ENCODE measurements at places on chromosomes 1 and 21. TPM values are rescaled to one million over a fixed set of nuclear protein-coding genes. Genes with fewer than 3 reads are reported as not detected.

GRCh38 chr1:12712929-12713328, 3.0 kb upstream of the AADACL3 start:
- DNase-seq, result no peak

DNA sequence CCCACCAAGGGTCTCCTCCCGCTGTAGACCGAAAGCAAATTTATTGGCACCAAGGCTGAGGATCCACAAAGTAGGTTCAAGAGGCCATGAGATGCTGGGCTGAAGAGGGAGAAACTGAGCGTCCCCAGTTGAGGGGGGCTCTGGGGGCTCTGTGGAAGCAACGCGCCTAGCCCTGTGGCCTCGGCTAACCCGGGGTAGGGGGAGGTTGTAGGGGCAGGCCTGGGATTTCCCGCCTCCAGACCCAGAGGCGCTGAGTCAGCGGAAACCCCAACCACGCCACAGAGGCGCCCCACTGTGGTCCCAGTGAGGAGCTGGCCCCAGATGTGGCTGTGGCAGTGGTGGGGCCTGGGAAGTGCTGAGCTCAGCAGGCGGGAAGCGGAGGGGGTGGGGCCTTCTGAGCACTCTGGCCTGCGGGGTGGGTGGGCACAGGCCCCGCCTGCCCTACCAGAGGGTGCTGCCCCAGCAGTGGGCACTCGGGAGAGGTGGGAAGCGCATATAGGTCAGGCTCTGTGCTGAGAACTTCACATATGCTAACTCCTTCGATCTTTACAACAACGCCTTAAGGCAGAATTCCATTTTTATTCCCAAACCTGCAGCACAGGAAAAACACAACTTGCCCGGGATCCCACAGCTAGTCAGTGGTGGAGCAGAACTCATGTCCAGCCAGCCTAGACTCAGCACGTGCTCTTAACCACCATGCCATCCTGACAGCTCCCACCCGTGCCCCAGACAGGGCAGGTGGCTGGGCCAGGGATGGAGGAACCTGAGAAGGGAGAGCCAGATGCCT, 1.5 kb upstream of the COL16A1 start:
- DNase-seq, result no peak

GRCh38 chr1:153259387-153259786, at the start of gene LORICRIN:
Gene LORICRIN (plus strand): TSS chr1:153259687. CDS start chr1:153260950, 1,263 bp downstream.
- DNase-seq, result no peak

- no peak for DNase-seq
Observed at GRCh38 chr1:171486048-171486519, 754 bp downstream of the PRRC2C start.

DNA sequence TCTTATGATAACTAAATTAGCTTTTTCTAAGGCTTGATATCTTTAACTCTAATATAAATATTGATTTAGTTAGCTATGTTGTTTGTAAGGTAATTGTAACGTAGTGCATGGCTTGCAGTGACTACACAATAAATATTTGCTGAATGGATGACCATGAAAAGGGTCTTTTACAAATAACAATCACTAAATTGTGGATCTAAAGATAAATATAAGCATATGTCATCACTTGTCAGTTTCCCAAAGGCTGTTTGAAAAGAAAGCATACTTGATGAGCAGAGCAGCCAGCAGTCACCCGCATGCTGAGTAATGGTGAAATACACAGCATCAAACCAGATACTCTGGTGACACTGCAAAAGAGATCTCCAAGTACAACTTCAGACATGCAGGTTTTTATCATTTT, 92.5 kb upstream of the FMN2 start:
- DNase-seq, result no peak

GRCh38 chr1:112817555-112818373, 102.6 kb upstream of the PPM1J start:
- no peak for DNase-seq

- DNase-seq, result peak; percentile 40
Observed at GRCh38 chr1:154468535-154469250, 33.3 kb upstream of the TDRD10 start.

DNA sequence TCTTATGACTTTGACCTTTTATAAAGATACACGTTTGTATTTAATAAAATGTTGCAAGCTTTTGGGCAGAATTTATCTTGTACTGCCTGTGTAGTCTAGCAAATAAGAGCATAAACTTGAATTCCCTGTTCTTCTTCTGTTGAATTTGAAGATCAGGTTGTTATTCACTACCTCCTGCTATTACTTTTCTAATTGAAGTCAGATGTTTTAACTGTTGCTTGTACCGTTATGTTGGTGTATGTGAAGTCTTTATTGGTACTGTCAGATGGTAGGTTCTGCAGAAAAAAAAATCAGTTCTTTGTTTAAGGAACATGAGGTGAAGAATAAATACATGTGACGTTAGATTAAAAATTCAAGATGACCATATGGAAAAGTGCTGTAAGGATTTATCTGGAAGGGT, 69.1 kb downstream of the DYRK1A start:
- no peak for DNase-seq

DNA sequence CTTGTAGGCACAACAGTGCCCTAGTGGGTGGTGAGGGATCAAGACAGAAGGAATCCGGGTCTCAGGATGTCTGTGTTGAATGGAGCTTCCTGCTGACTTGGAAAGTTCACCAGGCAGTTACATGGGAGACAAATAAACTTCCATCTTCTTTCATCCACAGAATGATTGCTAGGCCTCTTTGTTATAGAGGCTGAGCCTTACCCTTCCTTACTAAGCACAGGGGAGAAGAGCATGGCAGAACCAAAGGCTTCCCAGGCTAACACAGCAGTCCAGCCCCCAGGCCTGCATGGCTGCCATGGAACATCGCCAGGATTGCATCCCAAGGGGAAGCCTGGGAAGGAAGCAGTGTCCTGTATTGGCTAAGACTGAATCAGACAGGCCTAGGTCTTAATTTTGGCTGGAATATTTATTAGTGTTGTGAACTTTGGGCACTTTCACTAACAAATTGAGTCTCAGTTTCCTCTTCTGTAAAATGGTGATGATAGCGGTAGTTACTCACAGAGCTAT, 18.7 kb downstream of the HEYL start:
- DNase-seq, result no peak

DNA sequence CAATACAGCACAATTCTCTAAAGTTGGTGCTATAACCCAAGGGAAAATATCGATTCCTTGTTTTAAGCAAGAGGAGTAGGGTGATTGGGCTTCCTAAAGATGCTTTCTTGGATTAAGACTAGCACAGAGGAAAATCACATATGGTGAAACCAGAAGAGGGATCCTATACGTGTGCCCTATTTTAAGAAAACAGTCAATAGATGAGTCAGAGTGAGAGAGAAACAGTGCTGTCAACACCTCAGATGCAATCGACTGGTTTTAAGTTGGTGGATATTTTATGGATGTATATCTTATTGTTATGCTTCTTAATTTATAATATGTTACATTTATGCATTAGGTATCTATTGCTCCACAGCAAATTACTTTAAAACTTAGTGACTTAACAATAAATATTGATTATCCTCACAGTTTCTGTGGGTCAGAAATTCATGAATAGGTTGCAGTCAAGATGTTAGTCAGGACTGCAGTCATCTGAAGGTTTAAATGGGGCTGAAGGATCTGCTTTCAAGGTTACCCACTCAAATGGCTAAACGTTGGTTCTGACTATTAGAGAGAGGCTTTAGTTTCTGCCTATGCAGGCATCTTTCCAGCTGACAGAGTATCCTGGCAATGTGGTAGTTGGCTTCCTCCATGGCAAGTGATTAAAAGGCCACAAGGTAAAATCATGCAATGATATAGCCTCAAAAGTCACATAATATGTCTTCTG, 61.6 kb upstream of the DEPDC1 start:
- no peak for DNase-seq

DNA sequence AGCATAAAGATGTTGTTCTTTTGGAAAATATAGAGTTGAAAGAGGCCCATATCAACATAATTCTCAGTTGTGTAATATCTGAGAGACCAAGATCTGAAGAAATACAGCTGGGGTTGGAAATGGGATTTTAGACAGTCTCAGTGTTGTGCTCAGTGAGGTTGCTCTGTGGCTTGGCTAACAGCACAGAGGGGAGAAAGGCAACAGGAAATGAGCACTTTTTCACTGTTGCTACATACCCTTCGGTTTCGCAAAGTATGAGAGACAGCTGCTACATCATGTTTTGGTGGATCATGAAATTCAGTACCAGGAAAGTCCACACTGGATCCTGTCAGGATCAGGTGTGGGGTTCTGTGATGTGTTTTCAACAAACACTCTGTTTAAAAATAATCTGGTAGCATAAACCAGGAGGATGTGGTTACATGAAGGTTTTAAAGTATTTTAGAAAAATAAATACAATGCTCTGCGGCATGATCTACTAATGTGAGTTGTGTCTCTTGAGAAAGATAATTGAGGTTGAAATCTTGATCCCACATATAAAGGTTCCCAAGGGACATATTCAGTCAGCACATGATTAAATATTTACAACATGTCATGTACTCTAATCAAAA, 7.0 kb upstream of the GPR88 start:
- DNase-seq, result no peak

DNA sequence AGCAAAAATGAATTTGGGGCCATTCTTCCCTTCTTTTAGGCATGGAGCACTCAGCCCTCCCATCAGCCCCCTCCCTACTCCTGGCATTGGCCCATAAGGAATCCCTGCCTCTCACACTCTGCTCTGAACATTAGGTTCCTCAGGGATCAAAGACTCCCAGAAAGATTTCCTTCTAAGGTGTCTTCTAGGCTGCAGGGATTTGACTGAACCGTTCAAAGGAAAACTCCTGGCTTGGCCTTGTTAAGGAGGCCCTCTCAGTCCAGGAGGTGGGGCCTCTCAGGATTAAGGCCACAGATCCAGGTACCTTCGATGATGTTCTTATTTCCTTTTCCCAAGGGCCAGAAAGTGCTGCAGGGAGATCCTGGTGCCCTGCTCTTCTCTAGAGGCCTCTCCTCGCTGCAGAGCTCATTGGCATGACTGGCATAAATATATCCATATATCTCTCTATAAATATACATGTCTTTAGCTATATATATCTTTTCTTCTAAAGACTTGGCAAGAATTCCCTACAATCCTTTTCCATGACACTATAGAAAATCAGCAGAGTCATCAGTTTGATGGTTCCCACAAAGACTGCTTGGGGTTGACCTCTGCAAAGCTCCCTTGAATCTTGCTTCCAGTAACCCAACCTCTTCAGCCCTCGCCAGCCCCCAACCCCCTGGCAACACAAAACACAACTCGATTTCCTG, 59.1 kb downstream of the PLXNA2 start:
- DNase-seq, result no peak

DNA sequence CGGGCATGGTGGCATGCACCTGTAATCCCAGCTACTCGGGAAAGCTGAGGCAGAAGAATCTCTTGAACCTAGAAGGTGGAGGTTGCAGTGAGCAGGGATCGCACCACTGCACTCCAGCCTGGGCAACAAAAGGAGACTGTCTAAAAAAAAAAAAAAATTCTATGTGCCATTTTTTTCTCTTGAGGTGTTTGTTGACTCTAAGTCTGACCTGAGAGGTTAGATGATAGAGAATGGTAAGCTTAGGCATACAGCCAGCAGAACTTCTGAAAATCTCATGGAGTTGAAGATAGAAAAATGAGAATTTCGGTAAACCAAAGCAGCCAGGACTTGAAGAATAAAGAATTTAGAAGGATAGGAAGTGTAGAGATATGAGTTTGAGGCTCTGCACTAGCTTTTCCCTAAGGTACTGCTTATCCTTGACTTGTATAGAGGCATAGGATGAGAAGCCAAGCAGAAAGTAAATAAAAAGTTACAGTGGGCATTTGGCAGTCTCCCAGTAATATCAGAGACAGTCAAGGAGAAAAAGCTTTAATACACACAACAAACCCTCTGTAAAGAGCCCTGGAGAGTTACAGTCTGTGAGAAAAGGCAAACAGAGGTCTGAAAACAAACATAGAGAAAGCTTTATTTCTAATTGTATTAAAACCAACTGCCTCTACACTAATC, 24.3 kb downstream of the F13B start:
- no peak for DNase-seq

- DNase-seq, result no peak
Observed at GRCh38 chr1:6982860-6983259, 197.6 kb downstream of the CAMTA1 start.

DNA sequence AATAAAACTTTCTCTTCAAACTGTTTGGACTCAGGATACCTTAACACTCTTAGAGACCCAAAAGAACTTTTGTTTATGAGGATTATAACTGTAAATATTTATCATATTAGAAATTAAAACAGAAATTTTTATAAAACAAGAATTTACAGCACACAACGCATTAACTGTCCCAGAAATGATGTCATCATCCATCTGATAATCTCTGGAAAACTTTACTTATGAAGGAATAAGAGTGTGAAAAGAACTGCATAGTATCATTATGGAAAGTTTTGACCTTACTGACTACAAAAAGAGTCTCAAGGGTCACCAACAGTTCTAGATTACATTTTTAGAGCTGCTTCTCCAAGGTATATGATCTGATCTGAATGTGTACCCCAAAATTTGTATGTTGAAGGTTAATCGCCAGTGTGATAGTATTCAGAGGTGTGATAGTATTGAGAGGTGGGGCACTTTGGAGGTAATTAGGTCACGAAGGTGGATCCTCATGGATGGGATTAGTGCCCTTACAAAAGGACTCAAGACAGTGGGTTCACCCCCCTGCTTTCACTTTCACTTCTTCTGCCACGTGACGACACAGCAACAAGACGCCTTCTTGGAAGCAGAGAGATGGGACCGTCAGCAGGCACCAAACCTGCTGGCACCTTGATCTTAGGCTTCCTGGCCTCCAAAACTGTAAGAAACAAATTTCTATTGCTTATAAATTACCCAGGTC, 95.7 kb upstream of the NR5A2 start:
- no peak for DNase-seq

OR2W3 gene
- total RNA-seq, result 1.6 TPM

CD1D gene
- total RNA-seq, result 5.3 TPM

PTAFR gene
- 31.6 TPM for total RNA-seq

CD1E gene
- total RNA-seq, result 3.8 TPM

MTARC1 gene
- total RNA-seq, result 25.2 TPM

TMEM82 gene
- total RNA-seq, result not detected

MR1 gene
- 45.0 TPM for total RNA-seq

CELA3A gene
- not detected for total RNA-seq

PRELP gene
- 91.8 TPM for total RNA-seq
